ENCODE measurements at places on chromosomes 12 and 14. TPM values are rescaled to one million over a fixed set of nuclear protein-coding genes. Genes with fewer than 3 reads are reported as not detected.

The TAPBPL gene
- 3.4 TPM for total RNA-seq

DNA sequence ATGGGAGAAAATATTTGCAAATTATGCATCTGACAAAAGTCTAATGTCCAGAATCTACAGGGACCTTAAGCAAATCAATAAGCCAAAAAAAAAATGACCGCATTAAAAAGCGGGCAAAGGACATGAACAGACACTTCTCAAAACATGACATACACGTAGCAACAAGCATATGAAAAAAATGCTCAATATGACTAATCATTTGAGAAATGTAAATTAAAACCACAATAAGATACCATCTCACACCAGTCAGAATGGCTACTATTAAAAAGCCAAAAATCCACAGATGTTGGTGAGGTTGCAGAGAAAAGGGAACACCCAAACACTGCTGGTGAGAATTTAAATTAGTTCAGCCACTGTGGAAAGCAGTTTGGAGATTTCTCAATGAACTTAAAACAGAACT is 16.1 kb downstream of the PAWR start:
- DNase-seq: peak; percentile 49

The KRT82 gene
- not detected for total RNA-seq

- no peak for DNase-seq
Observed at GRCh38 chr12:22407397-22407796, 72.9 kb upstream of the ST8SIA1 start.

- no peak for DNase-seq
Observed at GRCh38 chr12:55862286-55862685, 19.6 kb upstream of the MMP19 start.
